ENCODE measurements at places on chromosomes 2 and 18.
A peak's percentile ranks its signal among the peaks of the same experiment; 100 is the strongest.

DNA sequence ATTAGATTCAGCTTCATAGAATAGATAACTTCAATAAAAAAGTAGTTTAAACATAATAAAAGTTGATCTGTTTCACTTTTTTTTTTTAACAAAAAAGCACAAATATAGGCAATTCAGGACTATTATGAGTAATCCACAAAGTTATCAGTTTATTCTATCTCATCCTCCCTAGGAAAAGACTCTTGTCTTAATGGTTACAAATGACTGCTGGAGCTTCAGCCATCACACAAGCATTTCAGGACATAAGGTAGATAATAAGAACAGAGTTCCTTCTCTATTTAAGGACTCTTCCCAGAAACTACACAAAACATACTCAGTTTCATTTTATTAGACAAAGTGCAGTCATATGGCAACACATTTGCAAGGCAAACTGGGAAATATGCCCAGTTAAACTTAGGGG lies 357.6 kb upstream of the SETBP1 start:
- no peak for DNase-seq

DNA sequence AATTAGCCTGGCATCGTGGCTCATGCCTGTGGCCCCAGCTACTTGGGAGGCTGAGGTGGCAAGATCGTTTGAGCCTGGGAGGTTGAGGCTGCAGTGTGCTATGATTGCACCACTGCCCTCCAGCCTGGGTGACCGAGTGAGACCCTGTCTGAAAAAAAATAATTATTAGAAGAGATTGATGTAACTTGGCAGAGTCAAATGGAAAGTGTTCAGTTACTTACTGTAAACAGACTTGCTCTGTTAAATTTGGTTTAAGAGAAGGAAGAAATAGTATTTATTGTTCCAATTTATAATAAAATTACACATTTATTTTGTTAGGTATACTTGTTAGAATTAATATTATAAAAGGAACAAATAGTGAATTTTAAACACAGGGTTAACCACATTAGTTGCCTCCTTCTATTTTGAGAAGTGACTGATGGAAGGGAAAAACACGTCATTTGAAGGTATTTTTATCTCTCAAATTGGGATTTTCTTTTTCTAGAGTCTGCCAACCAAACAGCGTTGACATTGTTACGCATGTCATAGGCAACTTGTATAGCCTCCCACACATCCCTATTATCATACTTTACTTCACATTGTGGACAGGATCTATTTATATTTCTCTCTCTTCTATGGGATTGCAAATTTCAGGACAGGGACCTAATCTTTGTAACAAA lies 118.8 kb upstream of the B3GNT2 start:
- no peak for DNase-seq

DNA sequence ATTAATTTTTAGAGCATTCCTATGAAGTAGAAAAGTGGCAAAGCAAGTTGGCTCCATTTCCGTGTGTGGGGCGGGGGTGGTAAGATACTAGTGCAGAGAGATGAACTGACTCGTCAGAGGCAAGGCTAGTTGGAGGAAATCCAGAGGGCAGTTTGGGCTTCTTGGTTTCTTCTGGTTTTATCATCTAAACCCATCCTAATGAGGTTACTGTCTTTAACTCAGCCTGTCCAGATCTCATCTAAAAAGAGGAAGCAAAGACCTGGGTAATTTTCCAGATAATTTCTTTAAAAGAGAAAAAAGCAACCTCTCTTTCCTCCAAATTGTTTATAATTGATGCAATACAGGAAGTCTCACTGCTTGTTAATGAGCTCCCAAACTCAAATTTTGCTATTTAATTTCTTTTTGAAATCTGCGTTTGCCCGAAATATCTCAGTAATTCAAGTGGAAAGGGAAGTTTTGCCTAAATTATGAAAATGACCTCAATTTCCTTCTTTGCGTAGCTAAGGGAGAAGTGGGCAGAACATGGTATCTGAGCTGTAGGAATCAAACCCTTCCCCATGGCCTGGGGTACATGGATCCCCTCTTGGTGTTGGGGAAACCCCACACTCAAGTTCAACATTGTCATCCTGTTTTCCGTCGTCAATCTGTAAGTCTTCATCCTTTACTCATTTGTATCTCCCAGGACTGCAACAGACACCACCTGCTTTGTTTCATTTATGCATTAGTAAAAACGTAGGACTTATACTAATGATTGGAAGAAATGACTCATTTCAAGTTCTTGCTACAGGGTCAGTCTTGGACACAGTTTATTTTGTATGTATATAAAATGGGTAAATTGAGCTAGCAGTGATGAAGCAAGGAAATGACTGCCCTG lies 89.1 kb upstream of the KLF7 start:
- no peak for DNase-seq

- DNase-seq = no peak
These were observed 338.3 kb downstream of the GULP1 start for GRCh38 chr2:188629753-188630527.

DNA sequence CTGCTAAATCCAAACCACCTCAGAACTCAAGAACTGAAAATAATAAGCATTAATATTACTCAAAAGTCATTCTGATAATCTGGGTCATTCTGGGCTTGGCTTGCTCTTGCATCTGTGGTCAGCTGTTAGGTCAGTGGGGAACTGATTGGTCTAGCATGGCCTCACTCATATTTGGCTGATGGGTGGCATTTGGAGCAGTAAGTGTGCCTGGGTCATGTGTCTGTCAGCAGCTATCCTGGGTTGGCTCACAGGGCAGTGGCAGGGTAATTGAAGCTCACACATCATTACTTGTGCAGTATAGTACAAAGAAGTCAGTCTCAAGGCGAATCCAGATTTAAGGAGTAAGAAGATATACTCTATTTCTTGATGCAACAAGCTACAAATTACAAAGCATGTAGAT lies 9.6 kb downstream of the RPL37A start:
- DNase-seq = no peak

GRCh38 chr2:101704046-101704466 lies 6.5 kb downstream of the MAP4K4 start:
- DNase-seq = no peak

GRCh38 chr18:3345885-3346284 lies 84.0 kb downstream of the MYL12B start:
- DNase-seq = no peak

DNA sequence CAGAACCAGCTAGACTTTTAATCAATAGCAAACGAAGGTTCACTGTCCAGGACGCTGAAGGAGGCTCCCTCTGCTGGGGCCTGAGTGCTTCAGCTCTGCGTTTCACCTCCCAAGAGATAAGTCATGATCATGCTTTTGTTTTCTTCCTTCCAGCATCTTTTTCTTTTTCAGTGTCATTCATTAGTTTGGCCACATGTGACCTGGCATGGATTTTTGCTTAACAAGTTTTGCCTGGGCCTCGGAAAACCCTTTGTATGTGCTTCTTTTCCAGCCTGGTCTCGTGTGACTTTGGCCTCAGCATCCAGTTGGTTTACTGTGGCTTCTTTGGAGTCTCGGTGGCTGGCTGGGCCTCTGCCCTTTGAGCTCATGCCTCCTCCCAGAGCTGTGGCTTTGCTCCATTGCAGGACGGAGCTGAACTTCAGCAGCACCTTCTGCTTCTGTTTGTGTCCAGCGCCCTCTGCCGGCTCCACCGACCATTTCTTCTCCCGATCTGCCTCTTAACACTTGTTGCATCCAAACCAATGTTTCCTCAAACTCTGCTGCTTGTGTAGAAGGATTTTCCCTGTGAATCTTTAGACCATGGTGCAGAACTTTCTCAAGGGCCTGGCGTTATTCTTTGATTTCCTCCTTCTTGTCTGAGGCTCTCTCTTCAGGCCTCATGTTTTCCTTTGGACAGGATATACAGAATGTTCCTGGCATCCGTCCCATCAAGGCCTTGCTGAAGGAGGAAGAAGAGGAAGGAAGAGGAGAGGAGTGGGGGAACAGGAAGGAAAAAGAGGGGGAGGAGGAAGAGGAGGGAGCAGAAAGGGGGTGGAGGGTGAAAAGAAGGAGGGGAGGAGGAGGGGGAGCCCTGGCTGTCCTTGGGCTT lies 23.6 kb upstream of the HES6 start:
- DNase-seq = peak; percentile 59

DNA sequence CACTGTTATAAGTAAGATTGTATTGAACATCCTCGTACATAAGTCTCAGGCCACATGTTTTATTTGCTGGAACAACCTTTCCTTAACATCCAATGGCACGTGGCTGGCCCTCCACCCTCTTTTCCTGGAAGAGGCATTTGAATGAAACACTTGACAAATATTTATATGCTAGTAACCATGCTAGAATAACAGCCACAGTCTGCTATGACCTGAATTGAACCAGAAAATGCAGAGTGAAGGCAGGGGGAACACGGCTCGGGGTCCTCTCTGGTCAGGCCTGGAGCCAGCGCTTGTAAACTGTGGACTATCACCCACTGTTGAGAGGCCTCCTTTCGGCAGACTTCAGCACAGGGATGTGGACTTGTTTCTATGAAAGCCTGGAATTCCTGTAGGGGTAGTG lies 198.2 kb upstream of the COPS8 start:
- no peak for DNase-seq

GRCh38 chr2:195535911-195536522 lies 121.0 kb upstream of the SLC39A10 start:
- peak; percentile 47 for DNase-seq

- DNase-seq = no peak
These were observed 329.7 kb downstream of the FSIP2 start for GRCh38 chr2:186068139-186068801.

GRCh38 chr2:30408961-30409387 lies 38.1 kb upstream of the LCLAT1 start:
- DNase-seq = no peak

DNA sequence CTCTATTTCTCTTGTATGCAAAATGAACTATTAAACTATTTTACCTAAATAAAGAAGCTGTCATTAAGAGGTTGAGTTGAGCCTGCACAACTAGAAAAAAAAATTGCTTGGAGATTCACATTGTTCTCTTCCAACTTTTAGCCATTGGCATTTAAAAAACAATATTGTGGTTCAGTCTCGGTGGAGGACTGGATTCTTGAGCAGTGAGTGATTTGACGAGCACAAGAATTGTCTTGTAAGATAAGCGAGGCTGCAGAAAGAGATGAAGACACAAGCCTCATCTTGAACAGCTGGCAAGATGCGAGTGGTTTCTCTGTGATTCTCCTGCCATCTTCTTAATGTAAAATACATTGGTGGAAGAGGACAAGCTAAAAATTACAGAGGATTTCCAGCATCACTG lies 67.0 kb downstream of the GALR1 start:
- no peak for DNase-seq

- no peak for DNase-seq
These were observed 56.8 kb upstream of the LRPPRC start for GRCh38 chr2:44052584-44052983.

GRCh38 chr2:100422320-100423055 lies 5.0 kb upstream of the CHST10 start:
- DNase-seq = no peak

- DNase-seq = no peak
These were observed 129.5 kb downstream of the SMAD7 start for GRCh38 chr18:48821251-48821590.

- DNase-seq = no peak
These were observed 81.2 kb upstream of the LTBP1 start for GRCh38 chr2:32865399-32866068.

- no peak for DNase-seq
These were observed 152.8 kb downstream of the INHBB start for GRCh38 chr2:120498576-120499394.

DNA sequence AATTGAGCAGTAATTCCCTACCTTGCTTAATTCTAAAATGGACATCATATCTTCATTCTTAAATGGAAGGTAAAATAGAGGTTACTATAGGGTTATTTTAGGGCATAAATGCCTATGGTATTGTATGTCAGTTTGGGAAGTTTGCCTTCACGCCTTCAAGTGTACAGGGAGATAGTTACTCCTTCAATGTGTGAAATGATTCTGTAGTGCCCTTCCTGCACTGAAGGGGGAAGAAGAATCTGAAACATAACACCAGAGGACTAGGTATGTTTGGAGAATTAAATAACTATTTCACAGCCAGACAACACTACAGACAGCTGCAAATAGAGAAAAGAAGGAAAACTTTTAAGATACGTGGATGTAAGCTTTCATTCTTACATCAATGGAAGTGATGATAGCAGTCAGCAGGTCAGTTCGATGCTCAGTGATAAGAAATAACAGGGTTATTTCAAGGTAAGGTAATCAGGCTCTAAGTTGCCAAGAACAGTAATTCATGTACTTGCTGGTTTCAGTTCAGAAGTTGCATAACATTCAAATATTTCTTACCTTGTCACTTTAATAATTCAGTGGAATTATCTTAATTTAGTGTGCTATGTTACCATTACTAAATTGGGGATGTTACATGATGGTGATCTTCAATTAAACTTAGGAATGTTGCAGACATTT lies 4.0 kb downstream of the PKP4 start:
- no peak for DNase-seq

DNA sequence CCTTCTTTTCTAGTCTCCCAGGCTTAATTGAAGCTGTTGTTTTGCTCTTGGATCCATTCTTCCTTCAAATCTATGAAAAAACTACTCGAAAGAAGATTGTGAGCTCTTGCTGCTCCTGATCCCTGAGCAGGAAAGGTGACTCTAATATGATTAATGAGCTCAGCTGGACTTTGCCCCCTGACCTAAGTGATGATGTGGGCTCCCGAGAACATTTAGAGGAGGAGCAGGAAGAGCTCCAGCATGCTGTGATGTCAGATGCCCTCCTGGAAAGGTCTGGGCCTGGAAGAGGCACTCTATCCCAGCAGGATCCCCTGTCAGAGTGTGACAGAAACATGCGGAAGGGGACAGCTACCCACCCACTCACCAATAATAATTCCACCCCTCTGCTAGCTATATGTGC lies 117.9 kb upstream of the PELI1 start:
- DNase-seq = no peak

GRCh38 chr2:112541315-112542122 lies 746 bp upstream of the POLR1B start:
- peak; percentile 52 for DNase-seq

- peak; percentile 27 for DNase-seq
These were observed 68.9 kb upstream of the BOD1L2 start for GRCh38 chr18:57077786-57078552.

DNA sequence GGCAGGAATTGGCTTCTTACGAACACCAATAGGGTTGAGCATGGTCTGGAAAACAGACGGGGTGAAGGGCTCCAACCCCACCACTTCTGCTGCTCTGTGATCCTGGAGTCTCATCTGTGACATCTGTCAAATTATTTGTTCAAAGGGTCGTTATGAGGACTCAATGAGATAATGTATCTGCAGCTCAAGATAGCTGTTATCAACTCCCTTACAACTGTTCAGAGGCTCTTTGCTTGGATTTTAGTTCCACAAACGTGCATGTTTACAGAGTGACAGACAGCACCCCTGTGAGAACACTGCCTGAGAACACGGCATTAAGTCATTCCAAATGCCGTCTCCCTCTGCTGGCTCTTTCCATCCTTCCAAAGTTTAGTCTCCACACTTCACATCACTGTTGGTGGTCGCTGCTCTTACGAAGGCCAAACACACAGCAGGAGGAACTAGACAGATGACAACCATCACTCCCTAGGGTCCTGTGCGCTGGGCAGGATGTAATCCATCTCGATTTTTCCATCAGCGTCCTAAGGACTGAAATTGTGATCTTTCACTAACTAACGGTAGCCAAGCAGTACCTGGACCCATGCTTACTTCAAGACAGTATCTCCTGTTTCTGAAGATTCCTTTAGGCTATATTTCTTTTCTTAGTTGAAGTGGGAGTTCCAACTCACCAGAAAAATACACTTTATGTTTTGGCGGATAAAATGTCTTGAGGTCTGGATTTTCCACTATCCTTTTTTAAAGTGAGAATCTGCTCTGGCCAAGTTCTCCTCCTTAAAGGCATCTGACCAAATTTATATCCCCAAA lies 220.3 kb downstream of the ANAPC1 start:
- DNase-seq = no peak

- no peak for DNase-seq
These were observed 5.8 kb upstream of the MTA3 start for GRCh38 chr2:42562474-42563144.
